ENCODE measurements at places on chromosomes 4 and X.
A peak's percentile ranks its signal among the peaks of the same experiment; 100 is the strongest.

DNA sequence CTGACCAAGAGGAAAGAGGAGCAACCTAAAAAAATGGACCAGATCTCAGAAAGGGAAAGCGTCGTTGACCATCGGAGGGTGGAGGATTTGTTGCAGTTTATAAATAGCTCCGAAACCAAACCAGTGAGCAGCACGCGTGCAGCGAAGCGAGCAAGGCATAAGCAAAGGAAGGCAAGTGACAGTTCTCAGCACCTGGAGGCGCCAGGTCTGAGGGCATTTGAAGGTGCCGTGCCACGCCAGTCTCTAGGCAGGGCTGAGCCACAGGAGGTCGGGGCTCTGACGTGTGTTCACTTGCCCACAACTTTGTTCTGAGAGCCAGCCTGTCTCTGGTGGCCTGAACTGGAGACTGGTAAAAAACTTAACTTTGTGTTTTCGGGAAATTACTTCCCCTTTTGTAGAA lies 59.7 kb downstream of the TNIP2 start:
- DNase-seq, result no peak

DNA sequence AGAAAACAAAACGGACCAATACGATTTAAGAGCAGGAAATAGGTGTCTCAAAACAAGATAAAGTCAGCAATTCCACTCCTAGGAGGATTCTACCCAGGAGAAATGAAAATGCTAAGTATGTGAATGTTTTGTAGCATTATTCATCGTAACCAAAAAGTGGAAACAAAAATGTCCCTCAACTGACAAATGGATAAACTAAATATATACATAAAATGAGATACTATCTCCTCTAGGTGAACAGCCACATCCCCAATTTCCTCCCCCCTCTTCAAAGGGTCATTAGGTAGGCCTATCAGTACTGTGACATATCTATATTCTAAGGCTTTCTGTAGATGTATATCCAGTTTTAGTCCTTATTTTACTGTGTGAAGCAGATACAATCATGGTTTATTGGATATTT lies 18.0 kb downstream of the DDX3X start:
- DNase-seq, result no peak

GRCh38 chrX:150767475-150768131 lies 74.4 kb downstream of the MTMR1 start:
- DNase-seq, result peak; percentile 83

DNA sequence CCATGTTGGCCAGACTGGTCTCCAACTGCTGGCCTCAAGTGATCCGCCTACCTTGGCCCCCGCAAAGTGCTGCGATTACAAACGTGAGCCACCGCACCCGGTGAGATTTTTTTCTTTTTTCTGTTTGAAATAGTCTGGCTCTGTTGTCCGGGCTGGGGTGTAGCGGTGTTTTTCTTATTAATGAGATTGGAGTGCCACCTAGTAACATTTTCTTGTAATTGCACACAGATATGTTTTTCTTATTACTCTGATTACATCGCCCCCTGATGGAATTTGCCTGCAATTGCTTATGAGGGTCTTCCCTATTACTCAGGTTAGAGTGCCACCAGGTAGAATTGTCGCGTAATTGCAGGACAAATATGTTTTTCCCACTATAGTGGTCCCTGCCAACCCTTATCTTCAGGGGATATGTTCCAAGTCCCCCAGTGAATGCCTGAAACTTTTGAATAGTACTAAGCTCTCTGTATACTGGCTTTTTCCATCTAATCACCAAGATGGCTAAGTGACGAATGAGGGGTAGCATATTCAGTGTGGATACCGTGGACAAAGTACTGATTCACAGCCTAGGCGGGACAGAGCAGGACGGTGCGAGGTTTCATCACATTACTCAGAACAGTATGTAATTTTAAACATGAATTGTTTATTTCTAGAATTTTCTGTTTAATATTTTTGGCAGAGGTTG lies 8.6 kb upstream of the PDHA1 start:
- DNase-seq, result no peak

DNA sequence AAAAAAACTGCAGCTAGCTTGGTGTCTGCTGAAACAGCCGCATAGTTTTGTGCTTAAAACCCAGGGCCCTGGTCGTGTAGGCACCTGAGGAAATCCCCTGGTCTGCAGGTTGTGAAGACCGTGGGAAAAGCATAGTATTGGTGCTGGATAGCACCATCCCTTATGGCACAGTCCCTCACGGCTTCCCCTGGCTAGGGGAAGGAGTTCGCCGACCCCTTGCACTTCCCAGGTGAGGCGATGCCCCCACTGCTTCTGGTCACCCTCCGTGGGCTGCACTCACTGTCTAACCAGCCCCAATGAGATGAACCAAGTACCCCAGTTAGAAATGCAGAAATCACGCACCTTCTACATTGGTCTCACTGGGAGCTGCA lies 1105.1 kb downstream of the STPG2 start:
- no peak for DNase-seq

GRCh38 chrX:103847174-103847870 lies 15.3 kb upstream of the RAB9B start:
- no peak for DNase-seq

- no peak for DNase-seq
Measured at GRCh38 chr4:139076016-139076744, 60.6 kb downstream of the NOCT start.

- no peak for DNase-seq
Measured at GRCh38 chr4:76659103-76659490, 224.1 kb downstream of the SHROOM3 start.

- DNase-seq, result no peak
Measured at GRCh38 chrX:29947225-29947624, 268.1 kb upstream of the MAGEB2 start.

- no peak for DNase-seq
Measured at GRCh38 chr4:499567-499966, 557 bp downstream of the PIGG start.

GRCh38 chr4:23500894-23501449 lies 388.9 kb downstream of the PPARGC1A start:
- DNase-seq, result no peak

- DNase-seq, result no peak
Measured at GRCh38 chr4:137274404-137274803, 257.9 kb downstream of the PCDH18 start.

DNA sequence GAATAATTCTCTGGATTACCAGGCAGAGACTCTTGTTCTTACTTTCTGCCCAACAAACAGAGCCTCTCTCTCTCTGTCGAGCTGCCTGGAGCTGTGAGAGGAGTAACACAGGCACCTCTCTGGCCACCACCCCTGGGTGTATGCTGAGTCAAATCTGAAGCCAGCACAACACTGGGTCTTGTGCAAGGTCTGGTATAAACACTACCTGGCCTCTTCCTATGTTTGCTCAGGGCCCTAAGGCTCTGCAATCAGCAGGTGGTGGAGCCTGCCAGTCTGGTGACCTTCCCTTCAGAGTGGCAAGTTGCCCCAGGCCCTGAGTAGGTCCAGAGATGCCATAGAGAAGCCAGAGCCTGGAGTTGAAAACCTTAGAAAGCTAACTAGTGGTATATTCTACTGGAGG lies 139.9 kb downstream of the CPXCR1 start:
- DNase-seq, result no peak

- no peak for DNase-seq
Measured at GRCh38 chr4:133440404-133440803, 291.3 kb downstream of the PCDH10 start.

GRCh38 chrX:1170243-1170642 lies 42.2 kb downstream of the CRLF2 start:
- DNase-seq, result no peak

All from fibroblast of gingiva (primary cell).